Naive thymus-derived CD4-positive, alpha-beta T cell (primary cell): ENCODE measurements at places on chromosomes 1 and 21. TPM values are rescaled to one million over a fixed set of nuclear protein-coding genes. Genes with fewer than 3 reads are reported as not detected.

The OXCT2 gene
- 0.24 and 0.36 TPM in 2 replicates for total RNA-seq

The FAM72C gene
- total RNA-seq, result not detected

The HLX gene
- total RNA-seq, result not detected

The CTSK gene
- 10.6 TPM for total RNA-seq

The TPTE gene
- total RNA-seq, result not detected

The S100A6 gene
- 180 TPM for total RNA-seq

The HSD17B7 gene
- total RNA-seq, result 19.8 TPM

The UBL4B gene
- total RNA-seq, result not detected

The IGSF3 gene
- total RNA-seq, result 0.63 and 0.89 TPM in 2 replicates

The NCAM2 gene
- not detected for total RNA-seq

The DENND1B gene
- 18.2 TPM for total RNA-seq

The KRTAP12-2 gene
- total RNA-seq, result not detected

The EXOSC10 gene
- 80.9 TPM for total RNA-seq

The LCE1F gene
- total RNA-seq, result not detected
